Right renal pelvis (tissue), 4 donors: ENCODE measurements at places on chromosomes 7 and 10.

GRCh38 chr10:86583983-86584382, 62.4 kb upstream of the WAPL start:
- DNase-seq: no peak

DNA sequence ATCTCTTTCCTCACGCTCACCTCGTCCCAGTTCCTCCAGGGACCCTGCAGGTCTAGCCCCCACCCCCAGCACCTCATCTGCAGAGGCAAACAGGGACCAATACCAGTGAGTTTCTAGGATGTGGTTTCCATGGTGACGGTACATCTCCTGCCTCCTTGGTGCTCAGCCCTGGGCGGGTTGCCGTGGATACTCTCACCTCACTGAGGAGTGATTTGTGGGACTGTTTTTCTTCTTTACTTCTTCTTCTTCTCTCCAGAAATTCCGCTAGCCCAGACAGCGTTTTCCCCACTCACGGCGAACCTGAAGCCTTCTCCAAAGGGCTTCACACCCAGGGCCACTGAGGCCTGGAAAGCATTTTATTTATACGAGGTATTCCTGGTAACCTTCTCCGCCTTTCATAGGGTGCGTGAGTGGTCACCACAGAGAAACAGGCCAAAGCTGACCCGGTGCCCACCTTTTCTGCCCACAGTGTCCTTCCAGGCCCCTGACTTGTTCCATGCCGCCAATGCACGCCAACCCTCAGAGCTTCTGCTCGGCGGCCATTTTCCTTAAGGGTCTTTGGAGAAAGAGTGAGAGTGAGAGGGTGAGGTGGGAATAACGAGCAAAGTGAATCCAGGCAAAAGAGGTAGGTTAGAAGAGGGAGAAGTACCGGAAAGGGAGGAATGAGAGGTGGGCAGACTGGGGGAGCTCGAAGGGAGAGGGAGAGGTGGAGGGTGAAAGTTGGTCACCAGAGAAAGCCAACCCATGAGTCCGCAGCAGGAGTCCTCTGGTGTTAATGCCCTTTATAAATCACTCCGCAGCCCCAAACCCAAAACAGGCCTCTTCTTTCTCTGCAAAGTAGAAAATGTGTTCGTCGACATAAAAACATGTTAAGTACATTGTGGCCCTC, 15.5 kb downstream of the FAM241B start:
- DNase-seq: no peak

GRCh38 chr10:70125918-70126552, 6.6 kb downstream of the AIFM2 start:
- no peak for DNase-seq

DNA sequence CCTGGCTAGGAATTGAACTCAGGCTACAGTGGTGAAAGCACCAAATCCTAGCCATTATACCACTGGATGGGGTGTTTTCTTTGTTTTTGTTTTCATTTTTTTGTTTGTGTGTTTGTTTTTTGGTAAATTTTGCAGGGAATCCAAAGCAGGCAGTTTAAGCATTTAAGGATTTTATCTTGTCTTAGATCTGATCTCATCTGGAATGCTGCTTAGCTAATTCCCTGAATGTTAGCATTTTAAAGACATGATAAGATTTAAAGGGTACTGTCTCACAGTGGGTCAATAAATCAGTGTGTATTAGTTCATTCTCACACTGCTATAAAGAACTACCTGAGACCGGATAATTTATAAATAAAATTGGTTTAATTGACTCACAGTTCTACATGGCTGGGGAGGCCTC, 5.6 kb upstream of the MKLN1 start:
- no peak for DNase-seq

DNA sequence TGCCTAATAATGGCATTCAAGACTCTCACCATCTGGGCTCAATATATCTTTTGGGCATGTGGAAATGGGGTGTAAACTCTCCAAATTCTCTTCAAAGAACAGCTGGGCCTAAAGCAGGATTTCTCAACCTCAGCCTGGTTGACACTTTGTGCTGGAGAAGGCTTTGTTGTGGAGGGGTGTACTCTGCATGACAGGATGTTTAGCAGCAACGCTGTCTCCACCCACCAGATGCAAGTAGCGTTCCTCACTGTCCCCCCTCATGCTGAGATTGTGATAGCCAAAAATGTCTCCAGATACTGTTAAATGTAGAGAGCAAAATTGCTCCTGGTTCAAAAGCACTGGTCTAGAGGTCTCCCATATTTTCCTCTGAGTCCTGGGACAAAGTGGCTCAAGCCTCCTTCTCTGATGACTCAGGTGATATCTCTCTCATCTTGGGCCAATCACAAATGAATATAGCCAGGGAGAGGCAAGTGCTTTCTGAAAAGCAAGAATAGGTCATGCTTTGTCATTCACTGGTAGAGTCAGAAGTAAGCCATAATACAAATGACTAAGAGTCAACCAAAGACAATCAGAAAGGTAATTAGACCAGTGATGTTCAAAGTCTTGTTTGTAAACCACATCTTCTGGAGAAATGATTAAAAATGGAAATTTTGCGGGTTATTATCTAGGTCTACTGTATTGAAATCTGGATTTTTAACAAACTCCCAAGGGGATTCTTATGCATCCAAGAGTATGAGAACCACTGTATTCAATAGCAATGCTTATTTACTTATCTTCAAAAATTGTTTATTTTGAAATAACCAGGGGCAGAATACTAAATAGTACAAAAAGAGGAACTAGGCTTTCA, 330.8 kb downstream of the PTEN start:
- DNase-seq: no peak

GRCh38 chr10:87177-88080, 38.3 kb upstream of the TUBB8 start:
- DNase-seq: no peak

GRCh38 chr7:36137258-36137657, 15.8 kb upstream of the EEPD1 start:
- DNase-seq: no peak

DNA sequence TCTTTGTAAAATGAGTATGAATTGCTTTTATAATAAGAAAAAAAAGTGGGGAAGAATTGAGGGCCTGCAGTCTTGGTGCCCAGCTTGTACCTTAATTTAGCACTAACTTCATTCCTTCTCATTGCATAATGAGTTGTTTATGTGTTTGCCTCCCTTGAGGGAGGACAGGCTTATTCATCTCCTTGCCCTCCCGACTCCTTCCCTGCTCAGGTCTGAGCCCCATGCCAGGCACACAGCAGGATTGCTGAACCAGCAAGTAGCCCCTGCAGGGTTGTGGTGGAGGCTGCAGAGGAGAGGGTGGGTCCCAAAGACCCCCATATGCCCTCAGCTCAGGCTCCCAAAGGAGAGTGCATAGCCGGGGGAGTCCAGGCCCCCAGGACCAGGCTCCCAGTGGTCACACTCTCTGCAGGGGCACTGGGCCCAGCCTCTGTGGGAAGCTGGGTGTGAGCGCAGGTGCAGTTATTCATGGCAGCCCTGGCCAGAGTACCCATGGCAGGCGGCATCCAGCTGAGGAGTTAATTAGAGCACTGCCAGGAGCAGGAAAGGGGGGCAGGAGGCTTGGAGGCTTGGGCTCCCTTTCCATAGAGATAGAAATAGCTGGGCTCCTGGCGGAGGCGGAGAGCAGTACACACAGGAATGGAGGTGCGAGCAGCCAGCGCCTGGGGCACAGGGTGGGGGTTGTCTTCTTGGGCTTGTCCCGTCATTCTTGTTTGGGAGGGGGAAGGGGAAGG, 28.2 kb upstream of the GOLGA7B start:
- DNase-seq: no peak

GRCh38 chr10:114380797-114381196, 23.5 kb downstream of the AFAP1L2 start:
- no peak for DNase-seq

GRCh38 chr7:99098286-99098823, 45.6 kb downstream of the SMURF1 start:
- no peak for DNase-seq

DNA sequence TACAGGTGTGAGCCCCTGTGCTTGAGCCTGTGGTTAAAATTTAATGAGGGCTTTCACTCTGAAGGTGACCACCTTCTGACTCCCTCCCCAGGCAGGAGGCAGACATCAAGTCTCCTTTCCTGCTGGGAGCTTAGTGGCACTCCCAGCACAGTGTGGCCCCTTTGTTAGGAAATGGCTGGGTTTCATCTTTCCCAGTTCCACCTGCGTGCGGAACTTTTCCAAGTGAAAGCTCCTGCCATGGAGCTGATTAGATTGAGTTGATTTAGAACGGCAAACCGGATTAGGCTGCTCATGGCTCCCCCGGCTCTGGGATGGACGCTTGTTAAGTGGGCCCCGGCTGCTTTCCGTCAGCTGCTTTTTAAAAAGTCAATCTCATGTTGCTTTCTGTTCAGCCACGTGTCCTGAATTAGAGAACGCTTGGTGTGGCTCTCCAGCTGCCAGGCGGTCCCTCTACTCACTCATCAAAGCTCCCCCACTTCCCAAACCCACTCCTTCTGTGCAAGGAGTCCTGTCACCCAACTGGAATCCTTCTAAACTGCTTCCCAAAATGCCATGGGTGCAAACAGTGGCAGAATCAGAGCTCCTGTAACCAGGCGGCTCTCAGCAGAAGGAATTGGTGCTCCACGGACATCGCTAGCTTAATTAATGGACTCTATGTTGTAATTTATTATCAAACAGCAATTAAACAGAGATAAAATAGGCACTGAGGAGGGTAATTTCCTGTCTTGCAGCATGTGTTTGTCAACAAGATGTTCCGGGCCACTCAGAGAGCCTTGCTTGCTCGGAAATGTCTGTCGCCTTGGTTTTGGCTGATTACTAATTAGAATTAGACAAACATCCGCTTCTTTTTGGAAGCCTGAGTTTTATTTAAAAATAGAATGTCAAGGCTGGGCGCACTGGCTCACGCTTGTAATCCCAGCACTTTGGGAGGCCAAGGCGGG, 551.2 kb downstream of the GALNT17 start:
- DNase-seq: peak; percentile 63

GRCh38 chr7:90626013-90626412, 29.9 kb downstream of the CDK14 start:
- no peak for DNase-seq

DNA sequence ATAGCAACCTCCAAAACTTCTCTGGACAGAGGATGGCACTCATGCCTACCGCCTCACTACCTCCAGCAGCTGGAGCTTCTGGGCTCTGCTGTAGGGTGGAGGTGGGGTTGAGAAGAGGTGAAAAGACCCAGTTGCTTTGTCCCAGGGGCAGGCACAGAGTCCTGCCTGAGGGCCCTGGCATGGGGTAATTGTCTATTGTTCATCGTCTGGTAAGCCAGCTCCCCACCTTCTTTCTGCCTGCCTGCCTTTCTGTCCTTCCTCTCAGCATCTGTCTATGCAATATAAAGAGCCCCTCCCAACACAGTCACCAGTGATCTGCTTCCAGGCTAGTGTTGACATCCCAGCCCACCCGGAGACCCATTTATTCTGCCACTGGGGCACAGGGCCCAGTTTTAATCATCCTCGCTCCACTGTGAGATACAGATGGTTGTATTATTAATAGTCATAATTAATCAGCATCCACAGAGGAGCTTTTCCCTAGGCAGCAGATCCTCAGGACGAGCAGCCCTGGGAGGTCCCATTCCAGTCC, 39.0 kb downstream of the ZMIZ1 start:
- no peak for DNase-seq

DNA sequence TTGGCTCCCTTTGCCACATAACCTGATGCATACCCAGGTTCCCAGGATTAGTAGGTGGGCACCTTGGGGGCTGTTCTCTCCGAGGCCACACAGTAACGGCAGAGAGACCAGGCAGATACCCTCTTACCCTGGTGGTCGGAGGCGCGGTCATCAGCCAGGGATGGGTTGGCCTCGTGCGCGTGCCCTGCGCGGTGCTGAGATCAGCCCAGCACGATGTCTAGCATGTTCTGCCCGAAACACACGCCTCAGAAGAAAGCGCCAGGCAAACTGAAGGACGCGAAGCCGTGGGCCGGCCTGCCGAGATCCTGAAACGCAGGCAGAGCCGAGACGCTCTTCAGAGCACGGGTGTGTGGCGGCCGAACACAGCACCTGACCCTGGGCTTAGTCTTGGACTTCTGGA, 34.7 kb upstream of the CFAP46 start:
- DNase-seq: no peak

GRCh38 chr10:98373260-98374040, 41.5 kb downstream of the PYROXD2 start:
- DNase-seq: no peak

GRCh38 chr10:104350127-104350635, 3.5 kb upstream of the CFAP58 start:
- no peak for DNase-seq

DNA sequence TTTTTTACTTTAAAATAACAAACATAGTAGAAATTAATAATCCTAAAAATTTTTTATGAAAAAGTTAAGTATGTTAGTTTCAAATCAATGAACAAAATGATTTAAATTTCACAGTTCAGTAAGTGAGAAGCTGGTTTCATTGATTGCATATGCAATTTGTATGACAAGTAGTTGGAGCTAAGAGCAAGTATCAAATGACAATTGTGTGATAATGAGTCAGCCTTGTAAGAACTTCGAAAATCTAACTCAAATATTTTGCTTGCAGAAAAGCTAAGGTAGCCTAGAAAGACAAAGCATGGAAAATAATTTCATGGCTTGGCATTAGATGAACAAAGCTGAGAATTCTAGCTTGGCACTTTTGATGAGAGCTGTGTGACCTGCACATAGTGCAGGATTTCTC, 111.5 kb downstream of the HDAC9 start:
- no peak for DNase-seq

DNA sequence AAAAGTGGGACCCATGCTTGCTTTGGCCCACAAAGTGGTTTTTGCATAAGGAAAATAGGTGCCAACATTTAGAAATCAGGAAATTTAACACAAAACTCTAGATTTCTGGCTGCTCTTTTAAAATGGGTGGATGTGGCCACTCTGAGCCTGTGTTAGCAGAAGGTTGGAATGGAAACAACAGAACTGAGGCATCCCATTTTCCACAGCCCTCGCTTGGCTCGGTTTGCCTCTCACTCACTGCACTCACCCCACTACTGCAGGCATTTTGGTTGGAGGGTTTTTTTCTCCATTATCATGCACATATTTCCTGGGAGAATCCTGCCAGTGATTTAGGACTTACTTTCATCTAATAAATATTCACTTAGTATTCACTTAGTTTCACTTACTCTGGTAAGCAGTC, 178.9 kb downstream of the BICC1 start:
- DNase-seq: no peak

DNA sequence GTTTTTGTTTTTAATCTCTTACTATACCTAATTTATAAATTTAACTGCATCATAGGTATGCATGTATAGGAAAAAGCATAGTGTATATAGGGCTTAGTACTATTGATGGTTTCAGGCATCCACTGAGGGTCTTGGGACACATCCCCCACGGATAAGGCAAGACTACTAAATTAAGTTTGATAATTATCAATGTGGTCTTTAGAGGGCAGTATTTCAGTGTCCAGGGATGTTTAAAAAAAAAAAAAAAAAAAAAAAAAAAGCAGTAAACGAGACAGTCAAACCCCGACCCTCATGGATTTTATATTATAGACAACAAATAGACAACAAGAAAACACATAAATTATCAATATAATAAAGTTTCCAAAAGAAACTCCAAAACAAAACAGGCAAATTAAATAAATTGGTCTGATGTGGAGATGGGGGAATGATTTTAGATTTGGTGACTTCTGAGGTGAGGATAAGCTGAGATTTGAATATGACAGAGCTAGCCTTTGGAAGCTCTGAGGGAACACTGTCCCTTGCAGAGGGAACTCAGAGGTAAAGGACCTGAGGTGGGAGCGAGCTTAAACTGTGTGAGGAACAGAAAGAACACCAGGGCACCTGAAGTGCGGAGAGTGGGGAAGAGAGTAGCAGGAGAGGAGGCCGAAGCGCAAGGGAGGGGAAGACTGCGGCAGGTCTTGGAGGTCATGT, 14.8 kb downstream of the ACSM6 start:
- DNase-seq: no peak
